Kidney (tissue), 22 donors: ENCODE measurements at places on chromosomes 5 and 9.
A peak's percentile ranks its signal among the peaks of the same experiment; 100 is the strongest.

DNA sequence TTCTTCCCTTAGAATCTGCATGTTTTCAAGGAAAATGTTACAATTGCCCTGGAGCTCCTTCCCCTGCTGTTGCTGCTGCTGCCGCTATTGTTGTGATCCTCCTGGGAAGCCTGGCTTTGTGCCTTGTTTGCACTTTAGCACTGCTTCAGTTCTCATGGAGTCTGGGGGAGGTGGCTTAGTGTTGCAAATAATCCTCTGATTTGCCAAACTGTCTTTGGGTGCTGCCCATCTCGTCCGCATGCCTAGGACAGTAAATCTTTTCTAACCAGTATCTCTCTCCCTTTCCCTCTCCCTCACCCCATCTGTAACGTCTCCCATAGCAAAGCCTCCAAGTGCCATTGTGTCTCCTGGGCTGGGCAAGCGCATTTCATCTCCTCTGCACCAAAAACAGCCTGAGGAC, 30.3 kb downstream of the FAM240B start:
- H3K36me3 ChIP-seq: no peaks in the 10 kb centered on the region
- peaks cover 3% of the 10 kb centered on the region for H3K4me1 ChIP-seq
- no peak overlapping the region for H3K4me3 ChIP-seq
- no peak overlapping the region for H3K27ac ChIP-seq
- DNase-seq: peak; percentile 82
- H3K27me3 ChIP-seq: no peaks in the 10 kb centered on the region

DNA sequence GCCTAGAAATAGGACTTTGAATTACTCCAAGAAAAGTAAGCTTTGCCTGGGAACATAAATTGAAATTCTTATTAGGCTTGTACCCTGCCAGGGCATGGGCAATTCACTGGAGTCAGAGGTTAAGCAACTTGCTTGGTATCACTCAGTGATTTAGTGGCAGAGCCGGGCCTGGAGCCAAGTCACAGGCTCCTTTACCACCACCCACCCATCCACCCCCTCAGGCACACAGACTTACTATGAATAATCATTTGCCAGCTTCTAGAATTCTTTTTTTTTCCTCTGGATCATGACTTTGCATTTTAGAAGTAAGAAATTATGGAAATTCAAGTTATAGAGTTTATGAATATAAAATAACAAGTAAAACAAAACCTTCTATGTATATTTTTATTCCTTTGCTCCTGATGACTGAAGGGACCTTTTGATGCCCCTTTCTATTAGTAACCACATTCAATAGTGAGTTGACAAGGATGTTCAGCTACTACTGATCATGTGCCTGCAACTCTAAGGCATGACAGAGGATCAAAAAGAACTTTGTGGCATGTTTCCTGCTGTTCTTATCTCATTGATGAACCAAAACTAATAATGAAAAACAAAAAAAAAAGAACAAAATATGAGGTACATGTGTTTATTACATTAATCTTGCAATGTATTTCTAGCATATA, 614.7 kb downstream of the TLR4 start:
- H3K36me3 ChIP-seq: no peaks in the 10 kb centered on the region
- H3K27ac ChIP-seq: no peak overlapping the region
- no peak overlapping the region for H3K4me3 ChIP-seq

- H3K27ac ChIP-seq: no peak overlapping the region
- peaks cover 41% of the 10 kb centered on the region for H3K27me3 ChIP-seq
- peaks cover 34% of the 10 kb centered on the region for H3K4me1 ChIP-seq
- no peaks in the 10 kb centered on the region for H3K36me3 ChIP-seq
These were observed 3.3 kb upstream of the PURA start for GRCh38 chr5:140110646-140110957.

DNA sequence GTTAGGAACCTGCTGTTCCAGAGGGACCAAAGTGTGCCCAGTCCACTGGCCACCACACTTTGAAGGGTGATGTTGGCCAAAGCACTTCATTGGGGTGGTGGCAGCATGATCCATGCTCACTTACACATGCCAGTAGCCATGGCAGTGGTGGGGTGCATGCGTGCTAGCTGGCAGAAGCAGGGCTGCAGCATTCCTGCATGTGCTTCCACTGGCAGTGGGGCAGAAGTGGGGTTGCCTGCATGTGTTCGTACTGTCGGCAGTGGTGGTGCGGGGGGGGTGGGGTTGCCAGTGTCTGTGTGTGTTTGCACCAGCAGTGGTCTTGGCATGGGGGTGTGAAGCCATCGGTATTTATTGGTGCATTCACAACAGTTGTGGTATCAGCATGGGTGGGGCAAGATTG, 260.3 kb upstream of the ANKH start:
- no peak overlapping the region for H3K27ac ChIP-seq
- H3K27me3 ChIP-seq: no peaks in the 10 kb centered on the region
- DNase-seq: no peak
- no peak overlapping the region for H3K4me3 ChIP-seq
- no peaks in the 10 kb centered on the region for H3K36me3 ChIP-seq
- H3K4me1 ChIP-seq: no peaks in the 10 kb centered on the region

DNA sequence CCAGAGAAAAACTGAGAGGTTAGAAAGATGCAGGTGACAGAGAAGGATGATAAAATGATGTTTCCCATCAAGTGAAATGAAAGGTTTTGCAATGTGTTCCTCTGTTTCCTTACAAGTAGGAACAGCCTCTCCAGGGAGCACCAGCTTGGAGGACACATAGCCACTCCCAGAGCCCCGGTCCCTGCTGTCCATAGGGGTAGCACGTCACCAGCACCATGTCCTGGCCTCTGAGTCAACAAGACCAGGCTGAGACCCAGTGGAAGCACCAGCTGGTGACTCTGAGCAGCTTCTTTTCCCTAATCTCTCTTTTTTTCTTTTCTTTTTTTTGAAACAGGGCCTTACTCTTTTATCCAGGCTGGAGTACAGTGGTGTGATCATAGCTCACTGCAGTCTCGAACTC, 19.4 kb upstream of the HMCN2 start:
- H3K4me1 ChIP-seq: peaks cover 3% of the 10 kb centered on the region
- H3K36me3 ChIP-seq: no peaks in the 10 kb centered on the region
- H3K27ac ChIP-seq: no peak overlapping the region
